ENCODE measurements at places on chromosomes 13 and 19. TPM values are rescaled to one million over a fixed set of nuclear protein-coding genes. Genes with fewer than 3 reads are reported as not detected.

- no peak for DNase-seq
Measured at GRCh38 chr19:13159713-13160112, 9.5 kb downstream of the IER2 start.

DNA sequence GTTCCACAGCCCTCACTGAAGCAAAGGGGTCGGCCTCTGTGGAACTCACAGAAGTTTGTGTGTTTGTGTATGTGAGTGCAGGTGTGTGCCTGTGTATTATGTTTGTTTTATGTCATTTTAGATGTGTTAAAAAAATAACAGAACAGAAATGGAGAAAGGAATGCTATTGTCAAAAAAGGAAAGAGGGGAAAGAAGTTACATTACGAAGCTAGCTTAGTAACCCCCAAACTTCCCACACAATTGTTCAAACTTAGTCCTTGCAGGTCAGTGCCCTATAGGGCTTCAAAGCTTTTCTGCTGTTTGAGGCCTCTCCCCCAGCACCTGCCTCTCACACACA is 1505.6 kb upstream of the SLC10A2 start:
- no peak for DNase-seq

The SHC2 gene
- total RNA-seq, result 56.5 TPM

The NPAS1 gene
- 9.1 TPM for total RNA-seq

The PLK5 gene
- 0.45 TPM for total RNA-seq

The CPB2 gene
- not detected for total RNA-seq

Data from endodermal cell (in vitro differentiated cells).